ENCODE measurements at places on chromosomes 5 and 9.

DNA sequence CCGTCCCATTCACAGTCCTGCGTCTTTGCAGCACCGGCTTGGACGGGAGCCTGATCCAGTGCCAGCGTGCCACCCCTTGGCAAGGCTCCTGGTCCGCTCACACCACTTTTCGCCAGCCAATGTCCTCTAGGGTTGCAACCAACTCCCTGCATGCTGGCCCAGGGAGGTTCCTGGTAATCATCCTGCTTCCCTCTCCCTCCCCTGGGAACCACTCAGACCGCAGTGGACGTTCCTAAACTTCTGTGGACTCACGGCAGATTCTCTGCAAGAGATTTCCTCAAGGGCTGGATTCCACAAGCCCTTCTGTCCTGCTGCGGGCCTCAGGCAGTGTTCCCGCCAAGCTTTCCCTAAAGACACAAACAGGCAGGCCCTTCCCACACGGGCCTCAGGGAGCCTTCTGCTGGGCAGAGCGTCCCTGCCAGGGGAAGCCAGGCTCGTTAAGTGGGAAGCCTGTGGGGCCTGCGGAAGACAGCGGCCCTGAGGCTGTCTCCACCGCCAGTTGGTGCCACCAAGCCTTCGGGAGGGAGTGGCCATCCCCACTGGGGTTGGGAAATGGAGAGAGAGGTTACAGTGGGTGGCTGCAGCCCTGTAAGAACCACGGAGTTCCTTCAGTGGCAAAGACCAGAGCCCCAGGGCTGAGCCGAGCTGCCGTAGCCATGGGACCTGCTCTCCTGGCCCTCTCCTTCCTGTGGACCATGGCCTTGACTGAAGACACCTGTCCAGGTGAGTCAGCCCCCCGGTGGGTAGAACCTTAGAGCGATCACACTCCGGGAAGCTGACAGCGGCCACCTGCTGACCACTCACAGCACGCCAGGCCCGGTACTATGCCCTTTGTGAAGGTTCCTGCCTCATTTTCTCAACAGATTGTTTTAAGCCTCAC, 16.4 kb upstream of the FCN2 start:
- DNase-seq: no peak

GRCh38 chr5:104199771-104200170, 637.2 kb upstream of the NUDT12 start:
- no peak for DNase-seq

GRCh38 chr5:115641948-115642347, 16.1 kb upstream of the TMED7 start:
- no peak for DNase-seq

GRCh38 chr5:56829137-56829908, 14.0 kb downstream of the MAP3K1 start:
- no peak for DNase-seq

DNA sequence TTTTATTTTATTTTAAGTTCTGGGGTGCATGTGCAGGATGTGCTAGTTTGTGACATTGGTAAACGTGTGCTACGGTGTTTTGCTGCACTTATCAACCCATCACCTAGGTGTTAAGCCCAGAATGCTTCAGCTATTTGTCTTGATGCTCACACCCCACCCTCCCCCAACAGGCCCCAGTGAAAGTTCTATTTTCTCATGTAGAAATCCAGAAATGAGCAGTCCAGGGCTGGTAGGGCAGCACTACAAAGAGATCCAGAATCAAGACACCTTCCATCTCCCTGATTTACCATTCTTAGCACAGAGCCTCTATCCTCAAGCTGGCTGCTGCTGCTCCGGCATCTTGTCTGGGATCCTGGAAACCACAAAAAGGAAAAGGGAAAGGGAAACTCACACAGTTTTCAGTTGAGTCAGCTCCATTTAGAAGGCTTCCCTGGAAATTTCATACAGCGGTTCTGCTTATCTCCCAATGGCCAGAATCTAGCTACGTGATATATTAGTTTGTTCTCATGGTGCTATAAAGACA, 85.4 kb upstream of the SMARCA2 start:
- peak; percentile 19 for DNase-seq

GRCh38 chr5:1640421-1640881, 116.7 kb upstream of the LPCAT1 start:
- no peak for DNase-seq
